ENCODE measurements at places on chromosomes 7 and 10.

DNA sequence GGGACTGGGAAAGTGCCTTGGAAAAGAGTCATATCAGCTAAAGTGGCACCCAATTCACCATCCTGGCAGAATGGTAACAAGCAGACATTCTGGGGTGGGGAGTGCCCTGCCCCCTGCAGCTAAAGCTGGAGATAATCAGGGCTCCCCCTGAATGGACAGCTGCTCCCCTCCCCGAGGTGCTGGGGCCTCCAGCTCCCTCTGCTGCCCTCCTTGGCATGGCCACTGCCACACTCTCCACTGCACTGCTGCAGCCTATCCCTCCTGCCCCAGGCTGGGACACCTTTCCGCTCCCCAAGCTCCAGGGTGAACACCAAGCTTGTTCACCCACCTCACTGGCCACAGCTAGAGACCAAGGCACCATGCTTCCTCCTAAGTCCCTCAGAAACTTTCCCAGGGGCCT, 9.8 kb upstream of the PARD3 start:
- DNase-seq, result no peak

- DNase-seq, result no peak
These were observed 2.7 kb upstream of the KMT2E start for GRCh38 chr7:105011141-105011830.

DNA sequence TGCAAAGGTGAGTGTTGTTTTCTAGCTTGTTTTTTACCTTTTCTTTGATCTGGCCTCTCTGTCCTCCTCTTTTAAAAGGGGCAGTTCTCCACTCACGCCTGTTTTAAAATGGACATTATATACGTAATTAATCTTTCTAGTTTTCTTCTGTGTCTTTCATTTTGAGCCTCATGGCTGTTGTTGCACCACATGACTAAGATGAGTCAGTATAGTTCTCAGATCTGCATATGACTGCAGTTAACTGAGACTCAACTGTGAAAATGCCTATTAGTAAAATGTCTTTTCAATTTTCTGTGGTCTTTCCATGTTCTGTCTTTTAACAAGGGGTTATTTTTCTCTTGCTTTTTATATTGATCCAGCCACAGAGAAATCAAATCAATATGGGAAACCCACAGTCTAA, 296.1 kb downstream of the CDK14 start:
- DNase-seq, result no peak

DNA sequence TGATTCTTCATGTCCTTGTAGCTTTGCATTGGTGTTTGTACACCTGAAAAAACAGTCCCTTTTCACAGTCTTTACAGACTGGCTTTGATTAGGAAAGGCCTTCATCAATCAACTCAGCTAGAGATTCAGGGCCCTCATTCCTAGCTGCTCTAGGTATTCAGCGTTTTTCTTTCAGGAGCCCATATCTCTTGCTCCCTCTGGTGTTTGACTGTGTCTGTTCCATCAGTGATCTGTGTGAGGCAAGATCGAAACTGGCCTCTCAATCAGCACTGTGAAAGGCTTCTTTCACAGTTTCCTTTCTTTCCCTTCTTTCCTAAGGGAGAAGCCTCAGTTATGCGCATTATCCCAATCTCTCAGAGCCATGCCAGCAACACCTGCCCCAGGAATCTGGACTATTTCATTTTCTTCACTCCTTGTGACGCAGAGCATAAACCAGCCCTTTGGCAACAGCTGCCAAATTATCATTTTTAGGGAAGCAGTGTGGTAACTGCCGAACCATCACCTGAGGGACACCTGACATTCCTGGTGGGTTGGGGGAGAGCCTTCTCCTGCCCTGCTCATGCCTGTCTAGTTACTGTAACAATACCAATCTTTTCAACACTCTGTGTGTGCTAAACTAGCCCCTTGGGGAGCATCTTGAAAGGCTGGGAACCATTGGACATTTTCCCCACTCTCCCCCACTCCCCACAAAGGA, 75.7 kb upstream of the CCDC71L start:
- DNase-seq, result no peak

- no peak for DNase-seq
These were observed 568 bp upstream of the MEOX2 start for GRCh38 chr7:15686957-15687545.

- no peak for DNase-seq
These were observed 31.3 kb downstream of the PIP4K2A start for GRCh38 chr10:22683140-22683389.

DNA sequence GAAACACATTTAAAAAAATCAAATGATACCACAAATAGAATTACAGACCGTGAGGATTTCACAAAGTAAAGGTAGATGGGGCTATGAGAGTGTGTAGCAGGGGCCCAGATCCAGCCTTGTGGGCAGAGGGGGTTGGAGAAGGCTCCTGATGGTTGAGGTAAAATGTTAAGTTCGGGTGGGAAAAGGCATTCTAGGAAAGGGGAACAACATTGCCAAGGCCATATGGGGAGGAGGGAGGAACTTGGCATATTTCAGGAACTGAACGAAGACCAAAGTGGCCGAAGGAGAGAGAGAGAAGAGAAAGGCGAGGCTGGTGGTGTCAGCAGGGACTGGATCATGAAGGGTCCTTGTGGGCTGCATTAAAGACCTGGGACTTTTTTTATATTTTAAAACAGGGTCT, 98.9 kb downstream of the CARD11 start:
- DNase-seq, result no peak

DNA sequence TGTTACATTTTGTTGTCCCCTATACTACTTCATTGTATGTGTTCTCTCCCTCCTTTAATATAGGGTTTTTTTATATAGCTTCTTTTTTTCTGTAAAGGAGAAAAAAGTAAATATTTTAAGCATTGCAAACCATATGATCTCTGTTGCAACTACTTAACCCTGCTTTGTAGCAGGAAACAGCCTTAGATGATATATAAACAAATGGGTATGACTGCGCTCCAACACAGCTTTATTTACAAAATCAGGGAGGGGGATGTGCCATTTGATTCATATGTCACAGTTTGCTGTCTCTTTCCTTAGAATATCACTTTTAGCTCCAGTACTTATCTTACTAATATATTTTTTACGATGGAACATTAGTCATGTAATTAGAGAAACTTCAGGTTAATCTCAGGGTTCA, 155.2 kb upstream of the GNAI1 start:
- DNase-seq, result no peak

- DNase-seq, result no peak
These were observed 661.5 kb downstream of the MAGI2 start for GRCh38 chr7:78792006-78792405.

Measured in GM12892 (cell line).